ENCODE measurements at places on chromosomes 1 and 21.
A peak's percentile ranks its signal among the peaks of the same experiment; 100 is the strongest.

DNA sequence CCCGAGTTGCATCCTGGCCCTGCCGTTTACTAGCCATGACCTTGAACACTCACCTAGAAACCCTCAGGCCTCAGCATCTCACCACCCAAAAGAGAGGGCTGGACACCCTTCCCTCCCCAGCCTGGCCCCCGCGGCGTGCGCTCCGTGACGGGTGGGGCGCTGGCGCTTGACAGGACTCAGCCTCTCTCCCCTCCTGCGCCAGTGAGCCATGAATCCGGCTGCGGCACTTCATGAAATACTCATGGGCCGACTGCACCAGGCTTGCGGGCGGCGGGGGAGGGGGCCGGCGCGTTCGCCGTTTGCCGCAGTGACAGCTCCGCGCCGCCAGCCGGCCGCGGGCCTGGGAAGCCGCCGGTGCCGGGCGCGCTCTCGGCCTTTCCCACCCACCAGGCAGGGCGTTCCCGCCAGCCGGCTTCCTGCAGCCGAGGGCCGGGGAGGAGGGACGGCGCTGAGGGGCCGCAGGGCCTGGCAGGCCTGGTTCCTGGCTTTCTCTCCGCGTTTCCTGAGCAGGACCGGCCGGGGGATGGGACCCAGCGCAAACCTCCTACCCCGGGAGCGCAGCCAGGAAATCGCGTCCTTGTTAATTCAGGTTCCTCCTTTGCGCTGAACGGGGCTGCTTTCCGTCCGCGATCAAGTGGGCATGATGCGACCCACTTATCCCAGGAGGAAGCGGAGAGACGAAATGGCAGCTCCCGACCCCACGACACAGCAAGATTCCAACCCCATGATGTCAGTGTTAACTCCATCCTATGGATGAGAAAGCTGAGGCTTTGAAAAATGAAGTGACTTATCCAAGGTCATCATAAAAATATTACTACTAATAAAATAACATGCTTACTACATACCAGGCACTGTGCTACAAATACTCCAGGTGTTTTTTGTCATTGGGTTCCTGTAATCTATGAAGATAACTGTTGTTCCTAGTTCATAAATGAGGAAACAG, 9.1 kb upstream of the LUZP1 start:
- DNase-seq = peak; percentile 82

GRCh38 chr1:229058111-229058561, 212.8 kb upstream of the RAB4A start:
- no peak for DNase-seq

DNA sequence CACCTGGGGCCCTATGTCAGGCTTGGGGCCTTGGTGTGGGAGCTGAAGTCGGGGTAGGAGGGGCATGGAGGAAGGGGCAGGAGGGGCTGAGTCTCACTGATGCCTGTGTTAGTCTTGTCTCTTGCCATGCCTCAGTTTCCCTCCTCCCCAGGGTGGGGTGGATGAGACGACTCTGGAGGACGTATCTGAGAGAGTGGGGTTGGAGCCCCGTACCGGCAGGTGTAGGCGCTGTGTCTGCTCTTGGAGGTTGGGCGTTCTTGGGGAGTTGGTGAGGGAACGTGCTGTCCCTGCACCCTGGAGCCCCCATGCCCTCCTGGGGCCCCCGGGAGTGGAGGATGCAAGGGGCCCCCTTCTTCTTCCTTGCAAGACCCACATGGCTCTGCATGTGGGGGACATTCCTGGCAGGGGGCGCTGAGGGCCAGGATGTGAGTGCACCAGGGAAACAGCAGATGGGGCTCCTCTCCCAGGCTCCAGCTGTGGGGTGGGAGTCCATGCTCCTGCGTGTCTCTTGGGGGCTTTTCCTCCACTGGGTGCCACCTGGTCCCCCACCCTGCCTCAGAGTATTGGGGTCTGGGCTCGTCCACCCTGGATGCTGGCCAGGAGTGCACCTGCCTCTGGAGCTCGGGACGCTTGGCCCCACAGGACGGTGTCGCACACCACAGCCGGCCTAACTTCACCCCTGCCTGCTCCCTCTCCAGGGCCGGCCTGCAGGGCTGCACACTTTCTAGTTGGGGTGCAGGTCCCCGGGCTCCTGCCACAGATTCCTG, 1.4 kb upstream of the TNFRSF14 start:
- DNase-seq = peak; percentile 30

GRCh38 chr1:20061866-20062265, 8.1 kb upstream of the PLA2G5 start:
- peak; percentile 26 for DNase-seq

GRCh38 chr1:147890177-147890790, 12.3 kb upstream of the GJA8 start:
- peak; percentile 82 for DNase-seq
